Naive B cell (primary cell): ENCODE measurements at places on chromosomes 5 and 9.

DNA sequence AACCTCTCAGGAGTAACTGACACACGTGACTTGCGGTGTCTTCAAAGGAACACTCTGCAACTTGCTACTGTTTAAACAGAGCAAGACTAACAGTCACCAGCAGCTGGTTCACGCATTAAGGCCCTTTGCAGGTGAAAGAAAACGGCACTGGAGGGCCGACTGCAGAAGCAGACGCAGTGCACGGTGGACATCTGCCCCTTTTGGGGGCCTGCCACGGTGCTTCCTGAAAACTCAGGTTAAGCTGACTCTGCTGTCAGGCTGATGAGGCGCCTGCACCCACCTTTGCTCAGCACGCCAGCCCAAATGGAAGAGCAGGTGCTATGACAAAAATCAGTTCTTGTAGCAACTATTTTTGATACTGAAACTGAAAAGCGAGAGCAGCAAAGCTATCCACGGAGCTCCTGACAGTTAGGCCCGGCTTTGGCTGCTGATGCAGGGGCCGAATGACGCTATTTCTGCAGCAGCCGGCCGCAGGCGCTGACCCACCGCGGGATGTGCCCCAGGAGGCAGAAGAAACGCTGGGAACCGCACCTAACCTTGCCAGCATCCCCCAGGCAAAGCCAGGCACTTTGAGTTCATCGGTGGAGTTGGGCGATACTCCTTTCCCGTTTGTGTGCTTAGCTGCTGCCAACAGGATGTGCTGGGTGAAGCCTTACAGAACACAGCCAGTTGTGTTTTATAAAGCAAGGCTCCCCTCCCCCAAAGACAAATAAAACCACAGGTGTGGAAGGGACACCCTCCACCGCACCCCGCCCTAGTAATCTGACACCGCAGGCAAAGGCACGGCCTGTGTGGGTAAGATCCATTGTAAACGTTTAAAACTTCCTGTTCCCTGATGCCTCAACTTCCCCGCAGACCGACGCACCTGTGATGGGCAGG lies 21.1 kb upstream of the TERT start:
- no peaks in the 10 kb centered on the region for H3K27me3 ChIP-seq
- H3K4me3 ChIP-seq: peak overlapping the region; percentile 81
- peaks cover 50% of the 10 kb centered on the region for H3K4me1 ChIP-seq
- DNase-seq: peak; percentile 44

DNA sequence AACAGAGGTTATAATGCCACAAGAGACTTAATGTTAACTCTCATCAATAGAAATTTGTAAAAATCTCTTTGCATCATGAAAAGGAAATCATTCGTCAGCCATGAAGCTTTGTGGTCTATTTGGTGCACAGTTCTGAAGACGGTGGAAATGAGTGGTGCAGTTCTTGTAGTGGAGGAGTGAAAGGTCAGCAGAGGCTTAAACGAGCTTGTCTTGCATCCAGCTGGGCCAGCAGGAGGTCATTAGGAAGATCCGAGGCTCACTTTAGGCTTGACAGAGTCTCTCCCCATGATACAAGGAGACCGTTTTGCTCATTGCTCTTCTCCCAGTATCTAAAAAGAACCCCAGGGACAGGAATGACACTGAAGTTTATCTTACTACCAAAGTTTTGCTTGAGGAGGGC lies 440.8 kb downstream of the BNC2 start:
- DNase-seq: no peak
- no peaks in the 10 kb centered on the region for H3K4me1 ChIP-seq
- no peaks in the 10 kb centered on the region for H3K27me3 ChIP-seq
- H3K27ac ChIP-seq: no peak overlapping the region
- no peak overlapping the region for H3K4me3 ChIP-seq

- DNase-seq: no peak
- no peak overlapping the region for H3K4me3 ChIP-seq
- no peak overlapping the region for H3K27ac ChIP-seq
- no peaks in the 10 kb centered on the region for H3K36me3 ChIP-seq
- peaks cover 45% of the 10 kb centered on the region for H3K4me1 ChIP-seq
These were observed 19.1 kb downstream of the TNFSF8 start for GRCh38 chr9:114911167-114911821.

DNA sequence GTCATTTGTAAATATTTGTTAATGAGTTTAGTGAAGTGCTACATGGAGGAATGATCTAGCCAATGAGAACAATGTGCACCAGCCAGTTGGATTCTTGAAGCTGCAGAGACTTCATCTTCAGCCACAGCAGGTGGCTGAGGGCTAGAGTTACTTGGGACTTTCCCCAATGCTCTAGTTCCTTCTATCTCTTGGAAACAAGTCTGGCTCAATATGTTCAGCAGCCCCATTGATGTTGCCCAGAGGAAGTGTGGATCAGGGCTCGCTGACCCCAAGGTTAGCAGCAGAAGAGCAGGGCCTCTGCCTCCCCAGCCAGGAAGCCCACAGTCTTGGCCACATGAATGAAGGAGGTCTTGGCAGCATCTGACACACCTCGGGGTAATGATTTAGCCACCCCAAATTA lies 117.5 kb downstream of the SLC1A3 start:
- DNase-seq: peak; percentile 70
- no peaks in the 10 kb centered on the region for H3K27me3 ChIP-seq
- peak overlapping the region; percentile 77 for H3K4me3 ChIP-seq
- H3K36me3 ChIP-seq: no peaks in the 10 kb centered on the region
- H3K4me1 ChIP-seq: peaks cover 53% of the 10 kb centered on the region

GRCh38 chr9:111944241-111944866 lies 47.7 kb downstream of the UGCG start:
- H3K27me3 ChIP-seq: no peaks in the 10 kb centered on the region
- no peaks in the 10 kb centered on the region for H3K36me3 ChIP-seq
- peaks cover 34% of the 10 kb centered on the region for H3K4me1 ChIP-seq
- DNase-seq: no peak

DNA sequence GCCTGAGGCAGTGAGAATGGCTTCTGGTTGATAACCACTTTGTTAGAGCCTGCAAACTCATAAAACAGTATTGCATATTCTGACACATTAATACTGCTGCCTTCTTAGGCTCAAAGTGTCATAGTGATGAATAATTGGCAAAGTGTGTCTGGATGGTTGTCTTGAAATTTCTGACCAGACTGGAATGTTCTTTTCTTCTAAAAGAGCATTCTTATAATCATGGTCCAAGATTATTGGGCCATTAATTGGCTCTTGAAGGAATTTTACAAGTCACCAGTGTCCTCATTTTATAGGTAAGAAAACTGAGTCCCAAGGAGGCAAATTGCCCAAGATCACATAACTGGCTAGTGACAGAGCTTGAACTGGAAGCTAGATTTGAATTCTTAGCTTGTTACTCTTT lies 111.7 kb downstream of the PCSK1 start:
- peaks cover 14% of the 10 kb centered on the region for H3K27me3 ChIP-seq
- H3K27ac ChIP-seq: no peak overlapping the region
- H3K4me1 ChIP-seq: no peaks in the 10 kb centered on the region
- no peaks in the 10 kb centered on the region for H3K36me3 ChIP-seq

DNA sequence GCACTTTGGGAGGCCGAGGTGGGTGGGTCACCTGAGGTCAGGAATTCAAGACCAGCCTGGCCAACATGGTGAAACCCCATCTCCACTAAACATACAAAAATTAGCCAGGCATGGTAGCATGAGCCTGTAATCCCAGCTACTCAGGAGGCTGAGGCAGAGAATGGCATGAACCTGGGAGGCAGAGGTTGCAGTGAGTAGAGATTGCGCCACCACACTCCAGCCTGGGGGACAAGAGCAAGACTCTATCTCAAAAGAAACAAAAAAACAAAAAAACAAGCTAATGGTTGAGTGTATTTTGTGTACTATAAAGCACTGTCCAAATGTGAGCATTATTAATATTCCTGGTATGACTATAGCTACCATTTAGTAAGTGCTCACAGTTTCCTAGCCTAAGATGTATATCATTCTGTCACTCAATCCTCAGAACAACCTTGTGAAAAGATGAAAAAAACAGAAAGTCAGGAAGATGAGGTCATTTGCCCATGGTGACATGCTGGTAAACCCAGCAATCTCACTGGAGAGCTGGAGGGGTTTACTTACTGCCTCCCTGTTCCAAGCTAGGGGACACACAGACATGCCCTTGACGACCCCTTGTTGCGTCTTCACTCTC lies 27.7 kb downstream of the ARHGEF37 start:
- no peak for DNase-seq
- H3K36me3 ChIP-seq: no peaks in the 10 kb centered on the region
- H3K27ac ChIP-seq: no peak overlapping the region

DNA sequence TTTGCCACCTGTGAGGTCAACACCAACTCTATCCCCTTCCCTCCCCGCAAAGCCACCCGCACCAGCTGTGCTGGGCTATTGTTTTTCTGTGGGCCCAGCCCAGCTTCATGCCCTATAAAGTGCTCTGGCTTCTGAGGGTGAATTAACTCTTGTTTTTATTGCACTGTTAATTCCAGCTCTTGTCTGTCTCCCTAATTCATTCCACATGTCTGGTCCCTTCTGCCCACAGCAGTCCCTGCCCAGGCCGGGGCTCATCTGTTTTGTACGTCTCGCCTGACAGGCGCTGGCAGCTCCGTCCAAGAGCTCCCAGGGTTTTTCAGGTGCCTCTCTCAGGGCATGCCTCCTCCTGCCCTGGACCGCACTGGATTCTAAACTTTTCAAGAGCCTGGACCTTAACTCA lies 118.9 kb downstream of the PDZD2 start:
- no peaks in the 10 kb centered on the region for H3K36me3 ChIP-seq
- H3K27ac ChIP-seq: no peak overlapping the region
- no peak overlapping the region for H3K4me3 ChIP-seq
- H3K4me1 ChIP-seq: no peaks in the 10 kb centered on the region
- DNase-seq: no peak

GRCh38 chr5:180689775-180690174 lies 40.4 kb upstream of the FLT4 start:
- no peak for DNase-seq
- H3K4me3 ChIP-seq: no peak overlapping the region
- H3K4me1 ChIP-seq: no peaks in the 10 kb centered on the region

- DNase-seq: no peak
- no peaks in the 10 kb centered on the region for H3K27me3 ChIP-seq
- H3K36me3 ChIP-seq: no peaks in the 10 kb centered on the region
- no peak overlapping the region for H3K27ac ChIP-seq
- H3K4me3 ChIP-seq: no peak overlapping the region
These were observed 182.0 kb downstream of the EBF1 start for GRCh38 chr5:158917731-158918130.

DNA sequence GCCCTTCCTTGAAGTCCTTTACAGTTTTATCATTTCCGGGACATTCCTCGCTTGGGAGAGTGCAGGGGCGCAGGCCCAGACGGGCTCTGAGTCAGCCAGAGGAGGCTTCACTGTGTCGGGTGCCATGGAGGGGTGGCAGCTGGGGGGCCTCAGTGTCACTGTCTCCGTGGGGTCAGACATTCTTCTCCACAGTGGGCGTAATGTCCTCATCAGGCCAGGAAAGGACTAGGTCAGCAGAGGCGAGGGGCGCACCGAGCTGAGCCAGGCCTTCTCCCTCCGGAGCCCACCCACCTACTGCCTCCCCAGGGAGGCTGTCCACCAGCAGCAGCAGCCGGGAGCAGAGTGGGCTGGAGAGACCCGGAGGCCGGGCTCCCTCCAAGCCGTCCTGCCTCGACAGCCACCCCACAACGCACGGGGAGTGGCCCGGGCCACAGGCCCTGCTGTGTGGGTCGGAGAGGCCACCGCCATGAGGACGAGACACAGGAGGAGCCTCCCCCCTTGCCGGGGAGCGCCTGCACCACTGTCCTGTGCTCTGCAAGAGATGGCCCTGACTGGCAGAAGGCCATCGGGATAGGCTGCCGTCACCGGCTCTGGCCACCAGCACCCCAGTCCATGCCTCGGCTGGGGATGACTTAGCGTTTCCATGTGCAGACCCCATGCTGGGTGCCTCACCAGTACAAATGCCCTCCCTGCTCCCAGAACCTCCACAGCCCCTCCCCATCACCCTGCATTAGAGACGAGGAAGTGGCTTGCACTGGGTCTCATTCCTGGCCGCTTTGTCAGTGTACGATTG lies 26.5 kb downstream of the SARDH start:
- peaks cover 12% of the 10 kb centered on the region for H3K27me3 ChIP-seq
- peaks cover 5% of the 10 kb centered on the region for H3K4me1 ChIP-seq
- H3K36me3 ChIP-seq: no peaks in the 10 kb centered on the region
- no peak overlapping the region for H3K27ac ChIP-seq
- peak overlapping the region; percentile 19 for H3K4me3 ChIP-seq

DNA sequence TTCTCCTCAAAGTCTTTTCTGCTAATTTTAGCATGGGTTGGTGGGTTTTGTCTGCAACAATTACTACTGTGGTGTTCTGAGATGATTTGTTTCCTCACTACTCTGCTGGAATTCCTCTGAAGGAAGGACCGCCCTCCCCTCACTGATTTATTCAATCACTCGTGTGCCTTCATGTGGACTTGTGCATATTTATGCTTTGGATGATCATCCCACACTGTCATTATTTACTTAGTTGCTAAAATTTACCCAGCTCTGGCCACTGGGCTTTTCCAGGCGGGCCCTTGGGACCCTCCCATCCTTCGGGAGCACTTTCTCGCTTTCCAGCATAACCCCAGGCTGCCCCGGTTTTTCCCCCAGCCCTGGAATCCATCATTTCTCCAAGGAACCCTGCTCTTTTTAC lies 41.7 kb upstream of the NKD2 start:
- no peaks in the 10 kb centered on the region for H3K36me3 ChIP-seq
- H3K4me3 ChIP-seq: no peak overlapping the region
- peaks cover 13% of the 10 kb centered on the region for H3K4me1 ChIP-seq
- no peak overlapping the region for H3K27ac ChIP-seq
- no peak for DNase-seq

GRCh38 chr5:158434749-158435148 lies 575.8 kb upstream of the CLINT1 start:
- no peak overlapping the region for H3K27ac ChIP-seq
- no peak overlapping the region for H3K4me3 ChIP-seq
- no peak for DNase-seq
- no peaks in the 10 kb centered on the region for H3K36me3 ChIP-seq
- H3K27me3 ChIP-seq: no peaks in the 10 kb centered on the region

GRCh38 chr5:174344335-174344734 lies 298.8 kb downstream of the NSG2 start:
- H3K27me3 ChIP-seq: peaks cover 7% of the 10 kb centered on the region
- no peaks in the 10 kb centered on the region for H3K4me1 ChIP-seq
- no peak for DNase-seq
